ENCODE measurements at places on chromosomes 16 and 17.

- no peak for DNase-seq
These were observed 79.1 kb downstream of the GPR139 start for GRCh38 chr16:19994466-19995170.

DNA sequence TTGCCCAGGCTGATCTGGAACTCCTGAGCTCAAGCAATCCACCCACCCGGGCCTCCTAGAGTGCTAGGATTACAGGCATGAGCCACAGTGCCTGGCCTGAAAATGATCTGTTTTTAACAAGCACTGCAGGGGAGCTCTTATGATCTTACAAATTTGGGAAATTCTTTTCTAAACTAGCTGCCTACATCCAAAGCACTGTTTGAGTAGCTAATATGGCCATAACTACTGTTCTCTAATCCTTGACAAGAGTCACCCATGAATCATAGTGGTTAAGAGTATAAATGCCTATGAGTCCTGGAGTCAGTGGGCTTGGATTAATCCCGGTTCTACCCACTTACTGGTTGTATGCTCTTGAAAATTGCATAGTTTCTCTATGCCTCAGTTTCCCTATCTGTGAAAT lies 1.4 kb upstream of the CPPED1 start:
- no peak for DNase-seq

DNA sequence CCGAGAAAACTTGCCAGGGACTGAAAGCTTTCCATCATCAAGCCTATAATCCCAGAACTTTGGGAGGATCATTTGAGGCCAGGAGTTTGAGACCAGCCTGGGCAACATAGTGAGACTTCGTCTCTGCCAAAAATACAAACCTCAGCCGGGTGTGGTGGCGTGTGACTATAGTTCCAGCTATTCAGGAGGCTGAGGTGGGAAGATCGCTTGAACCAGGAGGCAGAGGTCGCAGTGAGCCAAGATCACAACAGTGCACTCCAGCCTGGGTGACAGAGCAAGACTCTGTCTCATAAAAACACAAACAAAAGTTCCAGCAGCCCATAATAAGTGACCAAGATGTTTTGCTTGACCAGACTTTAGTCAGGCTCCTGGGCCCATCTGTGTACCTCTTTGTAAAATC lies 1.9 kb downstream of the MEAK7 start:
- no peak for DNase-seq

- no peak for DNase-seq
These were observed 195.9 kb upstream of the TBX2 start for GRCh38 chr17:61203671-61204131.
